ENCODE measurements at places on chromosomes 2 and 18.

- DNase-seq, result no peak
These were observed 41.5 kb downstream of the MARCHF7 start for GRCh38 chr2:159753797-159754196.

- no peak for DNase-seq
These were observed 227.7 kb downstream of the RPIA start for GRCh38 chr2:88919087-88919738.

GRCh38 chr2:2758793-2759367 is 427.8 kb upstream of the MYT1L start:
- no peak for DNase-seq

DNA sequence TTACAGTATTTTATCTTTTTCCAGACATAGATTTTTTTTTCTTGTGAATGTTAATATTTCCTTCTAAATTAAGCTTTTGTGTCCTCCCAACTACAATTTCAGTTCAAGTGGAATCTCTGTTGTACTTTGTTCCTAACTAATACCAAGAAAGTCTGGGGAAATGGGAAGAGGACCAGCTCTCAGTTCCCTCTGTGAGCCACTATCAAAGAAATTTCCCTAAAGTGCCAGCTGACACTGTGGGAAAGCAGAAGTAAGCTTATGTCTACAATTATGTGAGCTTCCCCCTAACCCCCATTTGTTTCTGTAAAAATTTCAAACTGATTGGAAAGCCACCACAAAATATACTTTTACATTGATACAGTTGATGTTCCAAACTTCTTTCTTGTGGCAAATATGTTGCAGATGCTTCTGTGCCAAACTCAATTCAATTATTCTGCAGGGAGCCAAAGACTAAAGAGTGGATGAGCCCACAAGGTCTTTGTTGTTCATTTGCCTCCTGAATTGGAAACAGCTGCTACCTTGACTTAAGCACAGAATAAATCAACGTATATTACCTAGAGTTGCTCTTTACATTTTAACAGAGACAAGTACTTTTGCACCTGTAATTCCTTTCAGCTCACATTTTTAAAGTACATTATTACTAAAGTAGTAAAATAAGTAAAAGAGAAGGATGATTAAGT is 306.6 kb downstream of the PTH2R start:
- DNase-seq, result no peak

DNA sequence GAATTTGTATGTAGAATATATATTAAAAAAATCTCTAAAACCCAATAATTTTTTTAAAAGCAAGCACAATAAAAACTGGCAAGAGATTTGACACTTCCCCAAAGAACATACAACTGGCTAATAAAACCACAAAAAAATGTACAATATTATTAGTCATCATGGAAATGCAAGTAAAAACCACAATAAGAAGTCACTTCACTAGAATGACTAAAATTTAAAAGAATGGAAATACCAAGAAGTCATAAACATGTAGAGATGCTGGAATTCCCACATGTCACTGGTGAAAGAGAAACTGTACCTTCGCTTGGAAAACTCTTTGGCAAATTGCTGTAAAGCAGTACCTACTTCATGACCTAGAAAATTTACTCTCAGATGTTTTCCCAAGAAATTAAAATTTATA is 43.4 kb upstream of the KYNU start:
- no peak for DNase-seq

- no peak for DNase-seq
These were observed 88.6 kb upstream of the CTDP1 start for GRCh38 chr18:79591032-79591308.

DNA sequence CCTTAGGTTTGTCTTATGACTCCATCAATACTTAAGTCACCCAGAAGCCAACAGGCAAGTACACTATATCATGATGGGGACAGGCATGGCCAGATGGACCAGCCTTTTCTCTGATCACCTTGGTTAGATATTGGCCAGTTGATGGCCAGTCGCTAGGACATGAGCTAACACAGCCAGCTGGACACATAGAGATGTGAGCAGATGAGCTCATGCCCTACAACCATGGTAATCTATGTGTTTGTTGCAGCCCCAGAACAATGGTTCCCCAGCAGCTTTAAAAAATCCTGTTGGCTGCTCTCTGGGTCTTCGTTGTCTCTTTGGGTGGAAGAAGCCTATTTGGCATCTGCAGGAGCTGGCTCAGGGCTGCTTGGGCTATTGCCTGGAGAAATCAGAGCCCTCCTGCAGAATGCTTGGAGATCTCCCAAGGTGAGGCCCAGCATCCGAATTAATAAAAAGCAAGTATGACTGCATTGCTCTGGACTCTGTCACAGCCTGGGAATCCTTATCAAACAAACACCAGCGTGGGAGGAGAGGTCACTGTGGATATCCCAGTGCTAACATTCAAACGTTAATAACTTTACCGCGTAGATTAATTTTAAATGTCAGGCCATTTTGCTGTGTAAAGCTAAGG is 62.3 kb upstream of the KLHL29 start:
- no peak for DNase-seq

DNA sequence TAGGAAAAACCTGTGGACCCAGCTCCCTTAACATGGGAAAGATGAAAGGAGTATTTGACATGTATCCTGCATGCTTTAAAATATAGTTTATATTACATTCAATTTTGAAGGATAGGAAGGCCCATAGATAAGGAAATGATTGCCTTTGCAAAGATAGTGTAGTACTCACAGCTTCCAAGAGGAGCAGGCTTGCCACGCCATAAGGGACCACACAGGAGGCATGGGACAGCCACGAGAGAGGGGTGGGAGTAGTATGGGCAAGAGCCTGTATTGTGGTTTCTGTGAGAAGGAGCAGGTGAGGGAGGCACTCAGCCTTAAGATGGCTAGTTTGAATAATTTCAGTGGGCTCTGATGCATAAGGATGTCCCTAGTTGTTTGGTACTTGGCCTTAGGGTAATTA is 740.3 kb downstream of the SATB2 start:
- DNase-seq, result no peak

- DNase-seq, result no peak
These were observed 110.9 kb upstream of the CTDP1 start for GRCh38 chr18:79568543-79569205.

- no peak for DNase-seq
These were observed 877 bp upstream of the BCL2L11 start for GRCh38 chr2:111119822-111120252.

GRCh38 chr2:127498386-127498785 is 27.9 kb downstream of the IWS1 start:
- no peak for DNase-seq

DNA sequence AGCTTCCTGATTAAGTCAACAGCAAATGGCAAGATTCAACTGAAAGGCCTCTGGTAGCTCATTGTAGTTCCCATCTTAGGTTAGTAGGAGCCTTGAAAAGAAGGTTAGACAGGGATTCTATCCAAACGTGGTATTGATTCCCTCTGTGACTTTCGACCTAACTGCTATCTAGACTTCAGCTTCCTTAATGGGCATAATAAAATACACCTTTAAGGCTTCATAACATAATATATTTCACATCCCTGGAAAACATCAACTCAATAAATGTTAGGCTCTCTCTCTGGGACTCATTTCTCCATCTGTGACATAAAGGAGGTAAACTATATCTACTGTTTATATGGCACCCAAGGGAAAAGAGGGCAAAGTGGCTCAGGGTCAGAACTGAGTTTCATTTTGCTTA is 60.9 kb downstream of the STK39 start:
- no peak for DNase-seq

DNA sequence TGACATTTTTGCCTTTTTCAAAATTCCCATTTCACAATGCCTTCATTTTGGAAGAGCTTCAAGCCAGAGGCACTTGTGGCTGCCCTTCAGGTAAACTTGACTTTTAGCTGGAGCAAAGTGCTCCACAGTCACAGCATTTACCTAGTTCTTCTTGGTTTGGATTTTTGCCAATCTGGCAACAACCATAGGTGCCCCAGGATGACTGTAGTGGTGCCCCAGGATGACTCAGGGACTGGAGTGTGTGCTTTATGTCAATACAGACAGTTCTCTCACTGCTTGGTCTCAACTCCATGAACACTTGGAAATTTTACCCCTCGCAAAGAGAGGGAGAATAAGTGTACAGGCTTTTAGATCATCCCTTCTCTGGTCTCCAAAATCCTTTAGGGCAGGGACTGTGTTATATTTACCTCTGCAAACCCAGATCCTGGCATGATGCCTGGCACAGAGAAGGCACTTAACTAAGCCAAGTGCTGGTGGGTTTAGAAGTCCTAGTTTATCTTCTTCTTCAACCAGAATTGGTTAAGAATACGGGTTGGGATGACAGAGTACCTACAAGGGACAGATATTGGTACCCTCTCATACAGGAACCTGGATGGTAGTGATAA is 15.3 kb upstream of the PTPN4 start:
- no peak for DNase-seq

- DNase-seq, result no peak
These were observed 247.9 kb upstream of the SYT4 start for GRCh38 chr18:43525169-43525568.

- DNase-seq, result peak; percentile 24
These were observed 169.9 kb upstream of the SLC39A10 start for GRCh38 chr2:195486987-195487644.

DNA sequence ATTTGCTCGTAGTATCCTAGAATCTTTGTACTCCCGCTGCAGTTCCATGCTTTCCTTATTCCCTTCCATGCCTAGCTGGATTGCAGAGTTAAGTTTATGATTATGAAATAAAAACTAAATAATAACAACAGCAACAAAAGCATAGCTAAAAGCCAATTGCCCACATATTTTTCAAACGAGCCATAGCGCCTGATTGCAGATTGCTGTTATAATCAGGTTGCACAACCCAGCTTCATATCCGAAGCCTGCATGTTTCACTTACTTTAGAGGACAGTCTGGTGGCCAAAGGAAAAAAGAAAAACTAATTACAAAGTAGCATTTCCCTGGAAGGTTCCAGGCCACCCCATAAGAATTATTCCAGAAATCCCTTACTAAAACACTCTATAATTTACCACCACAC is 31.9 kb upstream of the PNO1 start:
- no peak for DNase-seq

DNA sequence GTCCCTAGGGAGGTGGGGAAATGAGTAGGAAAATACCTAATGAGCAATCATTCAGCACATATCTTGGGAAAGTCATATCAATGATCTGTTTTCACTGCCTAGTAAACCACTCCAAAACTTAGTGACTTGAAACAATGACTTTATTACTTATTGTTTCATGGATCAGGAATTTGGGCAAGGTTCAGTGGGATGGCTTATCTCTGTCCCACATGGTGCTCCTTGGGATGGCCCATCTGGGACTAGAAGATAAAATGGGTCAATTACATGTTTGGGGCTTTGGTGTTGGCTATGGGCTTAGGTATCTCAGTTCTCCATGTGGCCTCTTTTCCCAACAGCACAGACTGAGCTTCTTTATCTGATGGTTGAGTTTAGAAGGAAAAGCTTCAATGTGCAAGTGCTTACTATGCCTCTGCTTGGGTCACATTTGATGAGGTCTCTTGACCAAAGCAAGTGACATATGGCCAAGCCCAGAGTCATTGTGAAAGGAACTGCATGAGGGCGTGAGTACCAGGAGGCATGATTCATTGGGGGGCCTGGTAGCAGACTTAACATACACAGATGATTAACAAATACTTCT is 218.1 kb upstream of the TNP1 start:
- no peak for DNase-seq

DNA sequence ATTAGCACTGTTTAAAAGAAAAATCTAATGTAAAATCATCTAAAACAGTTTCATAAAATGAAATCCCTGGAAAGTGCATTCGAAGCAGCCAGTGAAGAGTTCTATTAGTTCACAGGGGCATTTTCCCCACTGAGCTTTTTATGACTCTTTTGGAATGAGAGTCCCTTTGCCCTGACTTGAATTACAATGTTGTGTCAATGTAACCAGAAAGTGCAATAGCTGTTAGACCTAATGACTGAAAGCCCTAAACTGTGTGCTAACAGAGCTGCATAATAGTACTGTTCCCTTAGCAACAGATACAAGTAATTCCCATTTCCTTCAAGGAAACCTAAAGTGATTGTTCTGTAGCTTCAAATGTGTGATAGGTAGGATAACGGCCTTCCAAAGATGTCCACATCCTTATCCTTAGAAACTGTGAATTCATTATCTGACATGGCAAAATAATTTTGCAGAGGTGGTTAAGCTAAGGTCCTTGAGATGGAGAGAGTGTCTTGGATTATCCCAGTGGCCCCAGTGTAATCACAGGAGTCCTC is 134.4 kb downstream of the L3MBTL4 start:
- DNase-seq, result no peak

DNA sequence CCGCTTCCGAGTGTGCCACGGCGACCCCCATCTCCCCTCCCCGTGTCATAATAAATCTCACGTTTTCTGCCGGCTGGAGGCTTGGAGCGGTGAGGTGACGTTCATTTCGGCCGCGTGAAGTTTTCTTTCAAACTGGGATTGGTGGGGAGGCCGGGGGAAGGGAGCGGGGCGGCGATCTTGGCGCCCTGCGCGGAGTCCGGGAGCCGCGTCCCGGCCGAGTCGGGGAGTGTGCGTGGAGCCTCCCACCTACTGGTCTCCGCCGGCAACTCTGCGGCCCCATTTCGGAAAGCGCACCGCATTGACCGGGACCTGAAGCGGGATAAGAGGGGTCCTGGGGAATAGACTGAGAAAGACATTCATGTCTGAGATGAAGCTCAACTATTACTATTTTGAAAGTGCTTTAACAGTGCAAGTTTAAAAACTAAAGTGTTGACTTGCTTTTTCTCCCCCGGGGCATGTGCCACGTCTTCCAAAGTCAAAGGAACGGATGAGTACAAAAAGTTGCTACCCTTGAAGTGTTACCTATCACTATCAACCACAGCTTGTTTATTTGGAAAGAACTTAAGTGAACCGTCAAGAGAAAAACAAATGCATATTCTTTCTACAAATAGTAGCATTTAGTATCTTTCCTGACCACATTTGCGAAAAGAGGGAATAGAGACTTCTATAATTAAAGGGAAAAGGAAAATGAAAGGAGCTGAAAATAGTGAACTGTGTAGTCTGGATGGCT is 818 bp upstream of the IKZF2 start:
- DNase-seq, result peak; percentile 53
